ENCODE measurements at places on chromosomes 2 and 18.
A peak's percentile ranks its signal among the peaks of the same experiment; 100 is the strongest.

DNA sequence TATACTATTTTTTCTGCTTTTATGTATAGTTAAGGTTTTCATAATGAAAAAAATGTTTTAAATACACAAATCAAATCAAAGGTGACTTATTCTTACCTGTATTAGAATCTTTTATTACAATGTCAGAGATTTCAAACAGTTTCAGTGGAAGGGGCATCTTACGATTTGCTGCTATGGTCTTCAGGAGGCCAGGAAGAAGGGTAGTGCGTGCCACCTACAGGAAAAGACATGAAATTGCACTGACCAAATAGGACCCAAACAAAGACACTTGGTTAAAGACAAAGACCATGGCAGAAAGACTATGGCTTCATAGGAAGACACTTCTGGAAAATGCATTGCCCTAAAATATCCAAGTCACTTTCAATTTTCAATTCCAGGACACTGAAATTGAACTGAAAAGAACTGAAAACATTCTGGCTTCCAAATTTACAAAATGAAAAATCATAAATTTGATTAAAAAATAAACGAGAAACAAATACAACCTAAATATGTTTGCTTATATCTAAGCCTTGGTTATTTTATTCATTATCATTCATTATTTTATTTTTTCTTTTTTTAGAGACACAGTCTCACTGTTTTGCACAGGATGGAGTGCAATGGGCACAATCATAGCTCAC lies 42.1 kb downstream of the FARSB start:
- DNase-seq: peak; percentile 57

DNA sequence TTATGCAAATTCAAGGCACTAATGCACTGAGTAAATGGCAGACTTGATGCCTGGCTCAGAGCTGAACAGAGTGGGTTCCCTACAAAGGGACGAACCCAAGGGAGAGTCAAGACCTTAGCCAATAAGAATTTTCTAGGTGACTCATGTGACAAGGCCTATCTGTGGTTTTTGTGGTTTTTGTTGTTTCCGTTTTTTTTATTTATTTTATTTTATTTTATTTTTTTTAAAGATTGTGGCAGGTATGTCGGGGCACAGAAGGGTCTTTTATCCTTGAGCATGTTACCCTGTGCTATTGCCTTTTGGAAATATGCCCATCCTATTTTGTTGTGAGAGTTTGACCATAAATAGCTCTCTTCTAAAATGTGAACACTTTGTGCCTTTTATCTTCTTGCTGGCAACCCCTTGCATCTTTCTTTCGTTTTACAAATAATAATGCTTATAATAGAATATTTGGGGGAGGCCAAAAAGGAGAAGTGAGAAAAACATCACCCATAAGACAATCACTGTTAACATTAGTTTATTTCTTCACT lies 113.4 kb upstream of the AQP4 start:
- DNase-seq: no peak

GRCh38 chr2:16650287-16651249 lies 15.1 kb downstream of the CYRIA start:
- DNase-seq: peak; percentile 53

DNA sequence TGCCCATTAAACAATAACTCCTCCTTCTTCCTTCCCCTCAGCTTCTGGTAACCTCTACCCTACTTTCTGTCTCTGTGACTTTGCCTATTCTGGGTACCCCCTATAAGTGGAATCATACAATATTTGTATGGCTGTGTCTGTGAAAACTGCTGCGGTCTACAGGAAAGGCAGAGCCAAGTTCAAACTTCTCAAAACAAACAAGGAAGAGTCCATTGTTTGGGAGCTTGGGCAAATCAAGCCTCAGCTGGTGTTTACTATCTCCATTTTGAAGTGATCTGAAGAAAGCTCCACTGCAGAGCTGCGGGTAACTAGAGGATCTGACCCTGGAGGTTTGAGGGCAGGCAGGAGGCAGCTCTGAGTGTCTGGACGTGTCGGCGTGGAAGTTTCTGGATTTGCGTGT lies 48.6 kb upstream of the DAPL1 start:
- DNase-seq: no peak

DNA sequence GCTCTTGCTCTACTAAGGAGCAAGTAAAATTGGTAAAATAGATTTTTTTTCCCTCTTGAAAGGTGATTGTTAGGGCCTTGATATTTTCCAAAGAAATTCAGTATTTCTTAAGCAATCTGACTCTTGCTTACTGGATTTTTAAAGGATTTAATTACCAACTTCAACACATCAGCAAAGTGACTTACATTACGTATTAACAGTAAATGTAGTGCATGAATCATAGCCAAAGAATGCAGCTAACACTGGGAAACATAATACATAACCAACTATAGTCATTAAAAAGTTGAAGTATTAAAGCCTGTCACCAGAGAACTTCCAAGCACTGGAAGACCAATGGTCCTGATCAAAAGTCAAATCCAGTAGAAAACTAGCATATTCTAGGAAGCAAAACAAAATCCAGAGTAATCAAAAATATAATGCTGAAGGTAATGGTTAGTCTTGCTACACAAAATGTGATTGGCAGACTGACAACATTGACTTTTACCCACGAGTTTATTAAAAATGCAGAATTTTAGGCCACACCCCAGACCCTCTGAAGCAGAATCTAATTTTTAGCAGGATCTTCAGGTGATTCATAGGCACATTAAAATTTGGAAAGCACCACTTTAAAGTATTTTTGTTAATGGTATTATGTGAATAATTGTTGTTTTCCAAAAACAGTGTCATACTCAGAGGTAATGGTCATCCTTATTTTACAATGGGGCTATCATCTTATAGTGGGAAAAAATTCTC lies 31.8 kb upstream of the CAVIN2 start:
- no peak for DNase-seq

GRCh38 chr2:41521211-41521610 lies 526.6 kb upstream of the PKDCC start:
- no peak for DNase-seq

DNA sequence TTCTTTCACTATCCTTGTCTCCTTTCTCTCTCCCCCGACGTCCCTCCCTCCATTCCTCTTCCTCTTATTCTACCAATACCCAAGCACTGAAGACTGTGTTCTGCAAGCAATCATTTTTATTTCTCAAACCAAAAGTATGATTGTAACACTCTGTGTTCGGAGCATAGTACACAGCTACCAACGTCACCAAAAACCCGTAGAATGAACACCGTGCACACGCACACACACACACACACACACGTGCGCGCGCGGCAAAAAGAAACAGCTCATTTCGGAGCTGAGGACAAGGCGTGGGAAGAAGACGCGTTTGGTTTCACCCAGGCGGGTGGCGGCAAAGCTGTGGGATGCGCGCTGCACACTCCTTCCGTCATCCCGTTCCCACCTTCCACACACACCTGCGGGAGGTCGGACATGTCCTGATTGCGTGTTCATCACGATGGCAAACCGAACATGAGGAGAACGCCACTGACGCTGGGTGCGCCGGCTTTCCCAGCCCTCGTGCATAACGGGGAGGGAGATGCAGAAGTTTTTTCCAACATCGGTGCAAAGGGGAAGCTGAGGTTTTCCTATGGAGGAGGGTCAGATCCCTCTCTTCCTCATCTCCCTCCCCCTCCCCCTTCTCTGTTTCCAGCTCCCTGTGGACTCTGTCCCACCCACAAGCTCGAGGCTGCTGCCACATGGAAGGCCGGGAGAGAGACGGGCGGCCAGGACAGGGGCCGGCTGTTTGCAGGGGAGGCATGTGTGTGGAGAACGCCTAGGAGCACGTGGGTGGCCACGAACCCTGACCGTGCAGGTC lies 20.4 kb downstream of the MBP start:
- peak; percentile 57 for DNase-seq

- no peak for DNase-seq
Observed at GRCh38 chr2:64111426-64111825, 32.8 kb downstream of the PELI1 start.

- no peak for DNase-seq
Observed at GRCh38 chr2:232328516-232329460, 49.8 kb upstream of the ALPP start.

- DNase-seq: peak; percentile 88
Observed at GRCh38 chr2:61853847-61854563, at the start of gene FAM161A. FAM161A (minus strand) TSS chr2:61854060; CDS start chr2:61854041, 19 bp downstream.

GRCh38 chr2:20596973-20597859 lies 53.7 kb downstream of the HS1BP3 start:
- DNase-seq: no peak

- DNase-seq: no peak
Observed at GRCh38 chr2:239294571-239295054, 106.2 kb downstream of the HDAC4 start.

GRCh38 chr18:2920546-2921343 lies 73.9 kb downstream of the EMILIN2 start:
- DNase-seq: no peak

- DNase-seq: no peak
Observed at GRCh38 chr2:172403402-172403801, 24.0 kb upstream of the ITGA6 start.

- DNase-seq: no peak
Observed at GRCh38 chr2:238670111-238670585, 177.7 kb upstream of the TWIST2 start.

DNA sequence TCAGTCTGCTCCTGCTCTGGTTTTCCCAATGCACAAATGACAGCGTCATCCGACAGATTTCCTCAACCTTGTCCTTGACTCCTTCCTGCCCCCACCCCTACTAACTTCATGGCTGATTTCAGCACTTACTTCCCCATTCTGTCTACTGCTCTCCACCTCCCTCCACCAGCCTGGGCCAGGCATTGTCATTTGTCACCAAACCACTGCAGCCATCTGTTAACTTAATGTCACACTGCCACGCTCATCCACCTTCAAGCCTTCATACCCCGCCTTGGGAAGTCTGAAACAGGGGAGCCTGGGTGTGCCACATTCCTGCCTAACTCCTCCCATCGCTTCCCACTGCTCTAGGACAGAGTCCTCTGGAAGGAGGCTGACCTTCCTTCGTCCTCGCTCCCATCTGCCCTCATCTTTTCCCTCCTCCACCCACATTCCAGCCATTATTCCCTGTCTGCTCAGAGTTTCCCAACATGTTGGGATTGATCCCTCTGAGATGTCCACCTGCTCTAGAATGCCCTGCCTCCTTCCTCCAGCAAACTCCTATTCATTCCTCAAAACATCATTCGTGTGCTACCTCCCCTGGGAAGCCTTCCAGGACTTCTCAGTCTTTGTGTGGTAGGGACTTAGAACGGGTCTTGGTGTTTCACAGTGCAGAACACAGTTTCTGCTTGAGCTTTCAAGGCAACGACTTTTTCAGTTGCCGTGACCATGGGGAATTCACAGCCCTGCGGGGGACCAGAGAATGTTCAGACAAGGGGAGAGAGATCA lies 42.2 kb upstream of the SMAD7 start:
- peak; percentile 95 for DNase-seq

- no peak for DNase-seq
Observed at GRCh38 chr2:159506202-159506601, 110.1 kb downstream of the BAZ2B start.

GRCh38 chr2:36889795-36890194 lies 76.5 kb downstream of the STRN start:
- peak; percentile 24 for DNase-seq

DNA sequence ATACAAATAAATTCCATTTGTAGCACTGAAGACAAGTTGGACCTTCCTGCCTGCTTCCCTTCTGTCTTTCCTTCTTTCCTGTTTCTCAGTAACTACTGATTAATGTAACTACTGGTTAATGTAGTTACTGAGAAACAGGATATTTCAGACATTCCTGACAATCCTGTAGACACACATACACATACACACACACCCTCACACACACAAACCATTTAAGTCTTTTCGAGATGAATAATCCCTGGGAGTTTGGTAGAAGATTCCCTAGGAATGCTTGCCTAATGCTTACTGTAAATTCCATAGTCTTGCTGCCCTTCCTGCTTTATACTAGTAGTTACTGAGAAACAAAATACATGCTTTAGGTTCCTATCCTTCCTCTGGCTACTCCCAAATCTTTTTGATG lies 83.9 kb downstream of the PIK3C3 start:
- no peak for DNase-seq

- DNase-seq: no peak
Observed at GRCh38 chr18:44246001-44246400, 434.7 kb upstream of the SETBP1 start.

Data from KBM-7 (cell line).